Putamen (tissue), 1 donor: ENCODE measurements at places on chromosomes 6 and 20.

GRCh38 chr6:45666846-45667245, 289.1 kb upstream of the SUPT3H start:
- no peak for DNase-seq

GRCh38 chr6:163925839-163926238, 511.3 kb downstream of the QKI start:
- no peak for DNase-seq

DNA sequence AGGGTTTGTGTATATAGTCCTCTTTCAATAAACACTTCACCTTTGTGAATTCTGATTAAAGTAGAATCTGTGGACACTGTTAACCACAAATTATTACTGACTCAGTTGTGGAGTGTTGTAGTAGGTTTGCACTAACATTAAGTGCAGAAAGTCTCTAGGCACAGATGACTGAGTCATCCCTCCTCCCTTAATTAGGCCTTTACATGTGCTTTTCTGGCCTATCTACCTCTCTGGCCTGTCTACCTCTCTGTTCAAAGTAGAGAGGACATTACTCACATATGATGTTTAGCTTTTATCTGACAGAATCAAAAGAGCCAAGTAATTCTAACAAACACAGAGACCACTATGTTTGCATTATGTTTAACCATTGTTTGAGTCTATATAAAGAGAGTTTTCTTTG, 783.0 kb downstream of the TENT5A start:
- DNase-seq: no peak

DNA sequence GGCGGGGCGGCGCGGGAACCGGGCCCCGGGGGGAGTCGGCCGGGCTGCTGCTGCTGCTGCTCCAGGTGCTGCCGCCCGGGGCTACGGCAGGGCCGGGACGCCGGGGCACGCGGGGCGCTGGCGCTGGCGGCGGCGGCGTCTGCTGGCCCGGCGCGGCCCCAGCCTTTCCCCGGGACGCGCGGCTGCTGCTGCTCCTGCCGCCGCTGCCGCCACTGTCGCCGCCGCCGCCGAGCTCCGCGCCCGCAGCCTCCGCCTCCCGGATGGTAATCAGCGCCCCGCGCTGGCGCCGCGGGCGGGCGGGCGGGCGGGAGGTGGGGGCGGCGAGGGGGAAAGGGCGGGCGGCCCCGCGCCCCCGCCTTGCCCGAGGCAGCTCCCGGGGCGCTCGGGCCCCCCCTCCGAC, 306 bp downstream of the EBF4 start:
- no peak for DNase-seq

- no peak for DNase-seq
These were observed 54.8 kb downstream of the PFDN4 start for GRCh38 chr20:54262671-54263070.

- no peak for DNase-seq
These were observed 617.0 kb upstream of the AGPAT4 start for GRCh38 chr6:161890832-161891297.

GRCh38 chr20:22063753-22064152, 358.3 kb downstream of the PAX1 start:
- DNase-seq: no peak

- DNase-seq: no peak
These were observed 105.9 kb downstream of the PRDM13 start for GRCh38 chr6:99712519-99712918.

- peak; percentile 61 for DNase-seq
These were observed 80.8 kb downstream of the RCAN2 start for GRCh38 chr6:46410334-46410953.

DNA sequence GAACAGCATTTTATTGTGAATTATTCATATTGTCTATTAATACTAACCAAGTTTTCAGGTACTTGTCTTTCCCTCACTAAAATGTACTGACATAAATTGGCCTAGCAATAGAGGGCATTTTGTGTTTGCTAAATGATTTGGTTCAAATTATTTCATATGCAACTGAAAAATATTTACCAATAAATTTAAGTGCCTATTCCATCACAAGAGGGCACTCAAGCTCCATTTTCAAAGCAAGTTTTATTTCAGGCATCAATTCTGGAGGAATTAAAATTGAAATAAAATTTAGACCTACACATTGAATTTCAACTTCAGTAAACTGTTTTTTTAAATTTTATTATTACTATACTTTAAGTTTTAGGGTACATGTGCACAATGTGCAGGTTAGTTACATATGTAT, 114.3 kb upstream of the SYNCRIP start:
- DNase-seq: no peak

DNA sequence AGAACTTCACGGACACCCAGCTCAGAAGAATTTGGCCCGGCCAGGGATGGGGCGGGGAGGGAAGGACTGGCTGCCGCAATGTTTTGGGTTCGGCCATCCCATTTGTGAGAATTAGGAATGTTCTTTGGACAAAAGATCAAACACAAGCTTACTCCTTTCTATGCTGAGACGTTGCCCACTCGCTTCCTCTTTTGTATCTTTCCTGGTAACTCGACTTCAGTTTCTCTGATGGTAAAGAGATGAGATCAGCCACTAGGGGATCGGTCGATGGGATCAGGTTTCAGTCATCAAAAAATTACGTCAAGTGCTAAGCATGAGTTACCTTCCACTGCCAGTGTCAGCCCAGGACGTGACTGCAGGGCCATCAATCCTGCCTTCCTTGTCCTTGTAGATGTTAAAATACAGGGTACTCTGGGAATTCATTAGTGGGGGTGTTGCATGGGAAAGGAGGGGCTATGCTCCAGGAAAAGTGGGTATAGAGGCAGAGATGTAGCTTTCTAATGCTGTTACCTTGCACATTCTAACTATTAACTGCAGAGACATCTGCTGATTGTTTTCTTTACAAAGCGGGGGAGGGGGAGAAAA, 190.2 kb downstream of the TSHZ2 start:
- DNase-seq: no peak

DNA sequence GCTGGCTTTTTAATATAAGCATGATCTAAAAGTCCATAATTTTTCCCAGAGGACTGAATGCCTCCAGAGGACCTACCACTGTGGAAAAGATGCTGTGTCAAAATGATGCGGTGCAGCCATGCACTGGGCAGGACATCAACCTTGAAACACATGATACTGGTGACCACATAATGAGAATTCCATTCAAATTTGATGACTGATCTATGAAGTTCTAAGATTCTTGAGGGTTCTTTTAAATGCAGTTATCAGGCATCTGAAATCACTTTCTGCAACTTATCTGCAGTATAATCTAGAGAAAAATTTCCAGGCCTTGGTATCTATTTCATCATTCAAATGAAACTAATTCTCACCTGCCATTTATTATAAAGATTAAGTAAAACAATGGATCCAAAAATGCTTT, 15.0 kb upstream of the MARCKS start:
- DNase-seq: no peak

DNA sequence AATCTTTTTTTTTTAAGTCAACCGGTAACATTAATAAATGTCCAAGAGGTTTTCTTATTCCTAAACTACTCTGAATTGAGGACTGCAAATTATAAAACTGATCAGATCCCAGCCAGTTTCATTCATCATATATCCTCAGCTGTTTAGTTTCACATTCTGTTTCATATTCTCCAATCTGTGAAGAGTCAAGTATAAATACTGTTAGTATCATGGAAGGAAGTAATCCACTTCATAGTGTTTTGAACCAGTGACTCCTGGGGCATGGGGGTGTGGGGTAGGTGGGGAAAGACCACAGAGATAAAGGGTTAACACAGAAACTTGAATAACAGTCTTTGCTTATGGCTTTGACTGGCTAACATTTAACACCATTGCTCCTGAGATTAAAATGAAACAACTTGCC, 69.9 kb downstream of the FYN start:
- DNase-seq: no peak

DNA sequence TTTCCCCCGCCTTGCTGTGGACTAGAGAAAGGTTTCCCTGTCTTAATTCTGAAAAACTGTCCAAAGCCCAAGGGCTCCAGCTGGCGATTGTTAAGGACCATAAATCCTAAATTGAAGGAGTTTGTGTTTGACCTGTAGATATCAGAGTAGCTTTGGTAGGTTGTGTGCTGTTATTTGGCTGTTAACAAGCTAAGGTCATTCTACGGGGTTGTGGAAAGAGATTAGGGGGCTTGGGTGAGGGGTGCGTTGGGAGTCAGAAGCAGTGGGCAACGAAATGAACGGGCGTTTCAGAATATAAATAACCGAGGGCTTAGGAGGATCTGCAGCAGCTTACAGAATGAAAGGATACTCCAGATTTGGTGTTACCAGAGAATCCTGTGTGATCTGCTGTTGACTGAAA, 32.6 kb upstream of the BTN3A2 start:
- no peak for DNase-seq

DNA sequence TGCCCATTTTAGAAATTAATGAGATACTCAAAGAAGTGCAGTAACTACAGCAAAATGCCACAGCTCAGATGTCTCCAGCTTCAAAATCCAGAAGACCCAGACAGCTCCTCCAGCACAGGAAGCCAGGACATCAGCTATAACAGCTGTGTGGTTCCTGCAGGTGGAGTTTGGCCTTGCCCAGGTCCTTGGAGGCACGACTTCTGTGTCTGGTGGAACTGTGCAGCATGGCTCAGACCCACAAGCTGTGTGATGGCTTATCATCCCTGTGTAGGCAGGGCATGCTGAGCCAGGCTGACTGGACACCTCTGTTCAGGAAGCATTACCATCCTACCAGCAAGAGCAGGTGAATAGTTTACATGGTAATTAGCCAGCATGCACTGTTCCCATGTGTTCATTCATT, 26.5 kb upstream of the CD93 start:
- DNase-seq: no peak

DNA sequence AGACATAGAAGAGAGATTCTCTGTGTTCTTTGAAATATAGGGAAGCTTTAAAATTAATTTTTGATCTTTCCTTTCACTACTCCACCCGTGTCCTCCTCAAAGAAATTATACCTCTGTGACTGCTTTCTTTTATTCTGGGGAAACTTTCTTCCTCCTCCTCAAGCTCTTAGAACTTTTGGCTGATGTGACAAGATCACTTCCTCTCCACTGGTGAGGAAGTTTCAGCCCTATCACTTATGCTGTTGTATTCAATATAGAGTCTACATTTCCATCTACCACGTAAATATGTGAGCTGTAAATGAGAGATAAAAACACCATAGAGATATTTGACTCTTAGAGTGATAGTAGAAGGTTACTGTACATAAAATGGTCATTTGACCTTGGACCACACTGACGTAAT, 141.9 kb upstream of the SASH1 start:
- no peak for DNase-seq

DNA sequence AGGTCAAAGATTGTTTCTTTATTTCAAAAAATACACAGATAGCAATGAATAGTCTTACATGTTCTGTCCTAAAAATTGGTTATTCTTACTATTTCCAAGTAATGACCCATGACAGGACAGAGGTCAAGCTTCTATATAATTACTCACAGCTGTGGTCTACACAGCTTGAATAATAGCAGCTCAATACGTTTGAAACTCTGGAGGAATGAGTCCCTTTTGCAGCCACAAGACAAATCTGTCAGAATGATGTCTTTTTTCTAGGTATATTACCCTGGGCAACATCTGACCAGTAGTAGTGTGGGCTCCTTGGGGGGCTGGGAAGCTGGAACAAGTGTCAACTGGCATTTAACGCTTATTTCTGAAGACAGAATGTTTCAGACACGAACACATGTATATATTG, 84.9 kb upstream of the HTR1B start:
- DNase-seq: no peak

DNA sequence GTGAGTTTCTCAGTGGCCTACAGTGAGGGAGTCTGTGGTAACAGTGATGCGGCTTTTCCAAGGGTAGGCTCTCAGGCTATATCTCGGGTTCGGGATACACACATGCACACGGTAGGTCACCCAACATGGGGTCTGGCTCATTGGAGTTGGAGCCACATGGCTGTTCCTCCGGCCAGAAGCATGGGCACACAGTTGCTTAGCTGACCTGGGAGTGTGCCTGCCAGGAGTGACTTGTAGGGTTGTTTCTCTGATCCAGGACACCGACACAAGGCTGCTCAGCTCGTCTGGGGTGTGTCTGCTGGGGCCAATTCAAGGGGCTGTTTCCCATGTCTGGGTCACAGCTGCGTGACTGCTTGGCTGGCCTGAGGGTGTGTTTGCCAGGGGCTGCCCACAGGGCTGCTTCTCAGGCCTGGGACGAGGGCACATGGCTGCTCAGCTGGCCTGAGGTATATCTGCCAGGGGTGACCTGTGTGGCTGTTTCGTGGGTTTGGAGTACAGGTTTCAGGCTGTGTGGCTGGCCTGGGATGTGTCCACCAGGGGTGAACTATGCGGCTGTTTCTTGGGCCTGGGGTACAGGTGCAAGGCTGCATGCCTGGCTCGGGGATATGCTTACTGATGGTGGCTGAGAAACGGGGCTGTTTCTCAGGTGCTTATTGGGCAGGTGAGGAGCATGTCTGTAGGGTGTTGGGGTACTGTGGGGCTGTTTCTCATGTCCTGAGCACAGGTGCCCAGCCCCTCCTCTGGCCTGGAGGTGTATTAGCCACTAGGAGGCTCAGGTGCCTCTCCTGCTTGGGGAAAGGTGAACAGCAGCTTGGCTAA, 15.2 kb downstream of the KIF25 start:
- no peak for DNase-seq

DNA sequence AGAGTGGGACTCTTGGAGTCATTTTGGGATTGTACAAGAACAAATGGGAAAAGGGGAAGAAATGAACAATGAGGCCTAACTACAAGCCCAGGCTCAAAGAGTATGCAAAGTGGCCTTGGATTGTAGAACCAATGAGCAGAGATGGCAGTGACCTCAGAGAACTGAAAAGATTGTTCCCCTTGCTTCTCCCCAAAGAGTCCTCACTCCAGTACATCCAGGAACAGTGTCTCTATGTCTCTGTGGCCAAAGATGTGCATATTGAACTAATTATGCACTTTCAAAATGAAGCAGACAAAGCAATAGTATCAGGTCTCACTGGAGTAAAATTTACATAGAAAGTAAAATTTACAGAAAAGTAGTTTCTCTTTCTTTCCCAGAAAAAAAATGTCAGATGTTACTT, 81.0 kb downstream of the SMLR1 start:
- DNase-seq: no peak
